NCI-H1048 (cell line): ENCODE measurements at places on chromosomes 3 and 15.

DNA sequence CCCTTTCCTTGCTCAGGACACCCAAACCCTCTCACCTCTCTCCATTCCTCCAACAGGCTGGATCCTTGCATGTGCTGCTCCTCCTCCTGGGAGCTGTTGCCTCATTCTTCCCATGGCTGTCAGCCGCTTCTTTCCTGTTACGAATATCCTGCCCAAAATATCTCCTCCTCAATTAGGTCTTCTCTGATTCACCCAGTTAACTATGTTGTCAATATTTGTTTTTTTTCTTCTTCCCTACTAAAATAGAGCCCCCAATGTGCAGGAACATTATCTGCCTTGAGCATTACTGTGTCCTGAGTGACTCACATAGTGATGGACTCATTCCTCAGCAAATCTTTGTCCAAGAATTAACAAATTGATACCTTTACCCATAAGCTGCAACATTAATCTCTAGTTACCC is 357.2 kb downstream of the CLSTN2 start:
- no peak for DNase-seq

DNA sequence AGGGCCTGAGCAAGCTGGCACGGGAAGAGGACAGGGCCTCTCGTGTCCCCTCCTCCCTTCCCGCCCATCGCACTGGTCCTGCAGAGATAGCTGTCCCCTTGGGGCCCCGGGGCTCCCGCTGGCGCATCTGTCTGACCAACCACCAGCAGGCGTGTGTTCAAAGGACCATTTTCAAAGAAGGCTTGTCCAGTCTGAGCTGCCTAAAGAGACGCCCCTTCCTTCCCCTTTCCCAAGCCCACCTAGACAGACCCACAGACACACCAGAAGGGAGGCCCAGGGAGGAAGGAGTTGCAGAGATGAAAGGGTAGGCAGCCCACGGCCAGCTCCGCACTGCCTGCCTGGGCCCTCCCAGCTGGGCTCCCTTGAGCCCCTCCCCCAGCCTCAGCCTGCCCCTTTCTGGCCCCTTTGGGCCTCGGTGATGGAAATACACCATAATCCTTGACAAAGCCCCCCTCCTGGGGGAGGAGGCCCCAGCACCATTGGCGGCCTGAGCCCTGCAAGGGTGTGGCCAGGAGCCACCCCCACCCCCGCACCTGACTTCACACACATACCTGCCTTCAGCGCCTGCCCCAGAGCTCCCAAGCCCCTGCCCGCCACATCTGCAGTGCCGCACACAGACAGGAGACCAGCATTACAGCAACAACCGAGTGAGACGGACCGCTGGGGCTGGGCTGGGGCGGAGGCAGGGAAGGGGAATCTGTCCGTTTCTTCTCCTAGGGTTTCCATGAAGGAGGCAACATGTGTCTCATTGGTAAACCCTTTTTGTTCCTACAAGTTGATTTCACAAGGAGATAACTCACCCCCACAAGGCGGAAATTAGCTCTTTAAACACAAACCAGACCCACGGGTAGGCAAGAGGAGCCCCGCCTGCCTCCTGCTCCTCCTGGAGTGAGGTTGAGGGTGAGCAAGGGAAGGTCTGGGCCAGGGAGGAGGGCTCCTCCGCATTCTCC is at the start of gene STRA6:
Gene STRA6, minus strand, starts transcription at position 336 of the 950 bp plus-strand sequence. CDS start 520 bp downstream, outside the sequence.
- no peak for DNase-seq

DNA sequence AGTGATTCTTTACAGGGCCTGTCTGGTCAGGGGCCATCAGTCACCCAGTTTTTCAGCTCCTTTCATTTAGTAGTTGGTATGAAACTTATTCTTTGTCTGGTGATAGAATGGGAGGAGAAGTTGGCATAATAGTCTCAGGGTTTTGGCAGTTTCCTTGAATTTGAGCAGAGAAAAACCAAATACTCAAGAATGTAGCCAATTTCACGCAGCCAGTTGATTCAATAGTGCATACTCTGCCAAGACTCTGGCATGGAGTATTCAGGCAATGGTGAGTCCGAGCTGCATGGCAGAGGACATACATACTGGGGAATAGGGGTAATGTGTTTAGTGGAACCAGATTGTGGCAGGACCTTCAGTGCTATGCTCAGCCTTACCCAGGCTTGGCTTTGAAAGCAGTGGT is 118.3 kb downstream of the GALK2 start:
- DNase-seq: no peak

GRCh38 chr15:70171256-70171886 is 73.7 kb upstream of the TLE3 start:
- no peak for DNase-seq

DNA sequence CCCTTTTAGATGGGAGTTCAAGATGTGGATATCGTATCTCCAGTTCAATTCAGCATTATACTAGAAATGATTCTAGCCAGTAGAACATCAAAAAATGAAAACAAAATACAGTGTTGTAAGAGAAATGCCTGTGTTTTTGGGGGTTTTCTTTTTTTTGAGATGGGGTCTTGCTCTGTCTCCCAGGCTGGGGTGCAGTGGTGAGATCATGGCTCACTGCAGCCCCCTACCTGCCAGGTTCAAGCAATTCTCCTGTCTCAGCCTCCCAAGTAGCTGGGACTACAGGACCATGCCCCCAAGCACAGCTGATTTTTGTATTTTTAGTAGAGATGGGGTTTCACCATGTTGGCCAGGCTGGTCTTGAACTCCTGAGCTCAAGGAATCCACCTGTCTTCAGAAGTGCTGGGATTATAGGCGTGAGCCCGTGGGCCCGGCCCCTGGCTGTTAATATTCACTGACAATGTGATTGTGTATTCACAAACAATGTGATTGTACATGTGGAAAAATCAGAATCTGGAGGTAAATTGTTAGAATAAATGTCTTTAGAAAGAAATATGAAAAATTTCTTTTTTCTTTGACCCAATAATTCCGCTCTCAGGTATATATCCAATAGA is 59.0 kb downstream of the ARIH1 start:
- DNase-seq: no peak

GRCh38 chr3:108448593-108448992 is 61.8 kb downstream of the MYH15 start:
- DNase-seq: no peak

DNA sequence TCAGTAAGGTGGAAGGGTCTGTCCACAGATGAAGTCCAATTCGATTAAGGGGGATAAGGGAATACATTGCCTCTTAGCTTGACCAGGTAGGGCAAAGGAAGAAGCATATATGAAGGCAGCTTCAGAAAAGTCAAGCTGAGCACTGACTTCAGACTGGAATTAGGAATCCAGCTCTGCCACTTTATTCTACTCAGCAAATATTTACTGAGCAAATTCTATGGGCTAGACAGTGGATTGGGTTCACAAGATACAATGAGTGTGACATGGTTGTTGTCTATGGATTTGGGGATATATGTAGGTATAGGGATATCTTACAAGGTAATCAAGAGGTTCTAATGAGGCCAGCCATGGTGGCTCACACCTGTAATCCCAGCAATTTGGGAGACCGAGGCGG is 526 bp downstream of the ADIPOQ start:
- DNase-seq: no peak

GRCh38 chr3:22225161-22225560 is 474.2 kb upstream of the ZNF385D start:
- DNase-seq: no peak
